ENCODE measurements at places on chromosomes 5 and 9.

DNA sequence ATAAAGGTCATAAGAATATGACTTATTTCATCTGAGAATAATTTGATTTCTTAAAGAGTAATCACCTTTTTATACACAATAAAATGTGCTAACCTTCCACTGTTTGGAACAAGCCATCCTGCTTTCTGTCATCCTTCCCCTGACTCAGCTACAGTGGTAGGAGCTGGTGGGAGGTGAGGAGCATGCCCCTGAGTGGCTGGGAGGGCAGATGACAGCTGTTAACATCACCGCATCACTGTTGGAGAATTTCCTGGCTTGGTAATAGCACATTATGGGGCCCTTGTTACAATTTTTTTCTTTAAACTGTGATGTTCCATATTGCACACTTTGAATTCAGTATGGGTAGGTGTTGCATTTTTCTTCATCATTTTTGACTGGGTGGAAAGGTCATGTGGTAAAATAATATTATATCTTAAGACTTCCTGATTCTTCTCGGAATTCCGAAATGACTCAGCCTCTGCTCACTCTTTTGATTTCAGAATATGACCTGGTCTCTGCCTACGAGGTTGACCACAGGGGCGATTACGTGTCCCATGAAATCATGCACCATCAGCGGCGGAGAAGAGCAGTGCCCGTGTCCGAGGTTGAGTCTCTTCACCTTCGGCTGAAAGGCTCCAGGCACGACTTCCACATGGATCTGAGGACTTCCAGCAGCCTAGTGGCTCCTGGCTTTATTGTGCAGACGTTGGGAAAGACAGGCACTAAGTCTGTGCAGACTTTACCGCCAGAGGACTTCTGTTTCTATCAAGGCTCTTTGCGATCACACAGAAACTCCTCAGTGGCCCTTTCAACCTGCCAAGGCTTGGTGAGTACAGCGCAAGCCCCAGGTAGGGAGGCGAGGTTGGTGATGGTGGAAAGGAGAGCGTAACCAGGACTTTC is 5.8 kb downstream of the ADAMTS16 start:
- no peak for DNase-seq

- DNase-seq: no peak
Measured at GRCh38 chr5:149759563-149759962, 29.5 kb downstream of the PPARGC1B start.

DNA sequence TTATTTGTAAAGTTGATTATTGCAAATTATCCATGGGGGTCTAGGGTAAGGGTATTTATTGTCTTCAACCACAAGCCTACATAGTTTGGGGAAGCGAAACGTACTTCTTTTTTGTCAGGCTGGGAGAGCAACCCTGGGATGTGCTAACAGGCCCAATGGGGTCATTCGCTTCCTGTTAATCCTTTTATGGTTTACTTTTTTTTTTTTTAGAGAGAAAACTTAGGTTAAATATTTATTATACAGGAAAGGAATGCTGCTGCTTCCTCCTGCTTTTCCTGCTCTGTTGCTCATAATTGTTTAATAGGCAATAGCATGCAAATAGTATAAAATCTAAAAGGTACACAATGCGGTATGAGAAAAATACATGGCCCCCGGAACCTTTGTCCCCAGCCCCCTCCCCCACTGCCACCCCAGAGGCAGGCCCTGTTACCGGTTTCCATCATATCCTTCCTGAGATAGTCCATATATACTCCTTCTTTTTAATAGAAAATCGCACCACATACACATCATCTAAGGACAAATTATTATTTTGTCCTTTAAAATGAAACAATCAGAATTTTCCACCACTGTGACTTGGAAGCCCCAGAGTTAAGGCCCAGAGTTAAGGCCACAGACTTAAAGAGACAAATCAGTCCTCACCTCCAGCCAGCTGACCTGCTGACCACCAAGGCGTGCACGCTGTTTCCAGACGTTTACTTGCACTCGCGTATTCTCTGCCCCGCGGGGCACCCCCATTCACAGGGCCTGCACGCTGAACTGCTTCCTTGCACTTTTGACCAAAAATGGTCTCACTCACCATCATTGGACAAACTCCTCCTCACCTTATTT is 83.9 kb downstream of the NDFIP1 start:
- no peak for DNase-seq

- no peak for DNase-seq
Measured at GRCh38 chr9:1653282-1653681, 361.9 kb upstream of the SMARCA2 start.

DNA sequence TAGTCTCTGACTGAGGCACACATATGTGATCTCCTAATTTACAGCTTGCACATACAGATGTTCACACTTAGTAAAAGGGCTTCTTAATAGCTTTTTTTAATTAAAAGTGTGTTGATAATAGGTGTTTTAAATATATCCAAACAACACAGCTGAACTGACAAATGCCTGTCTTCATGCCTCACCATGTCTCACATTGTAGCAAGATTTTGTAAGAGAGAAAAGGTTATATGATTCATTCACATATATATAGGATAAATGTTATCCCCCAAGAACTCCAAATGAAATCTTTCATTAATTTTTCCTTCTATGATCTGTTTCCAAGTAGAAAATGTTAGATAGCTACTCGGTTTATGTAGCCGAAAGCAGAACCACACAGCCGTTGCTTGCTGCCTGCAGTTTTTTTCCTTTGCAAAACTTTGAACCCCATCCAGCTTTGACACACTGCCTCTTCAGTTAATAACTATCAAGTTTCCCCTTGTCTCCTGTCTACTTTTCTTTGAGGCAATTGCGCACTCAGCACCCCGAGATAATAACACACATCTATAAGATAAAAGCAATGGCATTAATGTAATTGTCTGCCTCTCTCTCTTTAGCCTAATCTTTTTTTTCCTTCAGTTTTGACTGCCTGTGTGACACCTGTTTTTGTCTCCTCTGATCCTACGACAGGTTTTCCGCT is 299.2 kb downstream of the BNC2 start:
- no peak for DNase-seq

- no peak for DNase-seq
Measured at GRCh38 chr9:89841456-89841855, 236.6 kb downstream of the GADD45G start.

- no peak for DNase-seq
Measured at GRCh38 chr5:67156976-67157583, 39.5 kb downstream of the CD180 start.

GRCh38 chr5:56482363-56482762 is 249.2 kb upstream of the ANKRD55 start:
- DNase-seq: no peak

DNA sequence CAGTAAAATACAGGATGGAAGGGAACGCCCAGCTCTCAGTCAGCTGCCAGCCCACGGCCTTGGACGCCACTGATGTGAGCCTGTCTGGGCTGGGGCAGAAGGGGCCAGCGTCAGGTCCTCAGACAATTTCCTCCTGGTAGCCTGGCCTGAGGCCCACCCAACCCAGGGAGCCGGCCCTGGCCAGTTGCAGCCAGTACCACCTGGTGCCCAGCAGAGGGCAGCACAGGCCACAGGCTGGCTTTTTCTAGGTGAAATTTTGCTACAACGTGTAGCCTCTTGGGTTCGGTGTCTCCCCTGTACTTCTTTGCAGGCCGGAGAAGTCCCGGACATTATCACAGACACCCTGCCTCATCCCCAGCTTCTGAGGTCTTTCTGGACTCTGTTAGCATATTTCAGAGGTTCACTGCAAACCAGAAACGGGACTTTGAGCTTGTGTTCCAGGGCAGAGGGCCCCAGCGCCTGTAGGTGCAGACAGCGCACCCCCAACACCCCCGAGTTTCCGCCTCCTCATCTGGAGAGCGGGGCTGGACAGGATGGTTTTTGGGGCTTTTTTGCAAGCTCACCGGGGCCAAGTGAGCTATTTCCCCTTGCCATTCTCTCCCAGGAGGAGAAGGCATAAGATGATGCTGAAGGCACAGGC is 45.9 kb upstream of the KCNMB1 start:
- peak; percentile 47 for DNase-seq

- DNase-seq: no peak
Measured at GRCh38 chr5:111310711-111311620, 86.8 kb downstream of the CAMK4 start.

GRCh38 chr9:3436629-3437420 is 89.0 kb downstream of the RFX3 start:
- DNase-seq: no peak

DNA sequence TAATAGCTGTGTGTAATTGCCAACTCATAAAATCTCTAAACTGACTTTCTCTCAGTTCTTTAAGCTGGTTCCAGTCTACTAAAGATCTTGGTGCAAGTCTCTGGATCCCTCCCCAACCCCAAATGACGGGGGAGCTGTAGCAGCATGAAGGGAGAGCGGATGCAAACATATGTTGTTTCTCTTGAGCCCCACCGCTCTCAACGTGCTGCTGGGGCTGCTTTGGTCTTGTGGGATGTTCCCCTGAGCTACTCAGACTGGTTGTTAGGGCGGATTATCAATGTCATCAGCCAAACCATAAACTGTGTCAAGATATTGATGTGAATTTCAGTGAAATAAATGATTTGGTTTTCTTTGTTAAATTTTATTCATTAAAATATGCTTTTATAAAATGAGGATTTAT is 40.9 kb upstream of the APC start:
- DNase-seq: no peak

- DNase-seq: no peak
Measured at GRCh38 chr5:167393358-167393757, 898.1 kb upstream of the WWC1 start.

- no peak for DNase-seq
Measured at GRCh38 chr9:91177661-91178280, 183.9 kb downstream of the AUH start.

- DNase-seq: no peak
Measured at GRCh38 chr9:29800821-29801220, 2227.5 kb upstream of the C9orf72 start.

GRCh38 chr9:21608200-21608599 is 126.1 kb upstream of the IFNE start:
- DNase-seq: no peak

GRCh38 chr9:33114746-33115145 is 38.3 kb upstream of the SMU1 start:
- DNase-seq: no peak

DNA sequence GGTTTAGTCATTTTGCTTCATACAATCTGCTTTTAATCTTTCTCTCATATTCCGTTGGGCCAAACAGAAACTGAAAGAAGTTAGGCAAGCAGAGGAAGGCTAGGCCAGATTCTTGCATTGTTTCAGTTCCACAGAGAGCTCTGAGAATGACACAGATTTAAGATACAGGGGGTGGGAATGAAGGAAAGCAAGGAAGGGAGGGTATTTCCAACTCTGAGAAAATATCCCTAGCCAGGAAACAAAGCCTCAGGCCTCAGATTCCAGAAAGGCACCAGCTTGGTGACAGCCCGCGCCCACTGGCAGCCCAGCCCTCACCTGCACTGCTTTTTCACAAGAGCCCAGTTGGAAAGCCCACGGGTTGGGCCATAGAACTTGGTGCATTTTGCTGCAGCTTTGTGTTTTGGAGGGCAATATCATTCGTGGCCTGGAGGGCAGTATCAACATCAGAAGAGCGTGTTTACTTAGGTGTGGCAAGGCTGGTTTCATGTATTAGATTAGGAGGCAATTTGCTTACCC is 63.5 kb downstream of the ENC1 start:
- DNase-seq: no peak

GRCh38 chr9:106704056-106704615 is 158.8 kb upstream of the ZNF462 start:
- no peak for DNase-seq

DNA sequence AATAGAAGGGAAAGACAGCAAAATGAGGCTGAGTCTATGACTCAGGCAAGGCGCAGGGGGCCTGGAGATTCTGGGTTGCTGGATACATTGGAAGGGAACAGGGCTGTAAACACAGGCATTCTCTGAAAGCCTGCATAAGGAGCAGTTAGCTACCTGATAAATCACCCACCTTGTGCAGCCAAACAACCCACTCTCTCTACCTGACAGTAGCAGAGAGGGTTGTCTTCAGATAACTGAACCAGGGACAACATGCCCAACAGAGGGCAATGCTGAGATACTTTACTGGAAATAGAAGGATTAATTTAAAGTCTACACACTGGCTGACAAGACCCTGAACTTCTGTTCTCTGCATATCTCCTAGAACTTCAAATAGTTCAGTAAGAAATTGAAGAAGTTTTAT is 161.6 kb downstream of the KCTD16 start:
- peak; percentile 22 for DNase-seq

GRCh38 chr5:73431204-73431851 is 17.2 kb downstream of the FOXD1 start:
- DNase-seq: no peak

DNA sequence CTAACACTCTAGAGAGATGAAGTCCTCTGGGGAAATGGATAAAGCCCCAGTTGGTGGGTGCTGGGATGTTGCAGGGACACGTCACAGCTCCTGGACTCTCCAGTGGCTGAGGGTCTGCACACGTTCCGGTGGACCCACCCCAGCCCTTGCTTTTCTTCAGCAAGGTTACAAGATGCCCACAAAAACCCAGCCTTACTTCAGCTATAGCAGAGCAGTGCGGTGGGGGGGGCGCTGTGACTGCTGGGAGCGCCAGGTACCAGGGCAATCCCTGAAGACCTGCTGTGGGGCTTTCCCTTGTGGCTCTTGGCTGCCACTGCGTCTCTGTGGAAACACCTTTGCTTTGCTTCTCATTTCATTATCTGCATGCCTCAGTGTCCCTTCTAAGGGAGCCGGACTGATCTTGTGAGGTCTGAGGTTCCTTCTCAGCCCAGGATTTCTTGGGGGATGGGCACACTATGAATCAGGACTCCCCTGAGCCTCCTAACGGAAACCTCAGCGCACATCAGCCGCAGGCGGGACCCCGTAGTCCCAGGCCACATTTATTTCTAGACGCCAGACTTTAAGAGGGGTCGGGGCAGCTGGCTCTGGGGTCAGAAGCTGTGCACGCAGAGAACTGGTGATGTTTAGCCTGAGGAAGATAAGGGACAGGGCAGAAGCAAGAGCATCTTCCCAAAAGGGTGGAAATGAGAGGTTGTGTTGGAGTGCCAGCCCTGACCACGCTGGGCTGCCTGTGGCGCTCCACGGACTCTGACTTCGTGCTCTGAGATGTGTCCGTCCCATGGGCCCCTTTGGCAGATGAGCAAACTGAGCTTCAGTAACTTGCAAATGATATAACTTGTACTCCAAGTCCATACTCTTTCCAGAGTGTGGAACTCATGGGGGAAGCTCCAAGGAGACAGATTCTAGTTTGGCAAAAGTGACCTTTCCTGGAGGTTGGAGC is 106.8 kb downstream of the WNK2 start:
- no peak for DNase-seq

DNA sequence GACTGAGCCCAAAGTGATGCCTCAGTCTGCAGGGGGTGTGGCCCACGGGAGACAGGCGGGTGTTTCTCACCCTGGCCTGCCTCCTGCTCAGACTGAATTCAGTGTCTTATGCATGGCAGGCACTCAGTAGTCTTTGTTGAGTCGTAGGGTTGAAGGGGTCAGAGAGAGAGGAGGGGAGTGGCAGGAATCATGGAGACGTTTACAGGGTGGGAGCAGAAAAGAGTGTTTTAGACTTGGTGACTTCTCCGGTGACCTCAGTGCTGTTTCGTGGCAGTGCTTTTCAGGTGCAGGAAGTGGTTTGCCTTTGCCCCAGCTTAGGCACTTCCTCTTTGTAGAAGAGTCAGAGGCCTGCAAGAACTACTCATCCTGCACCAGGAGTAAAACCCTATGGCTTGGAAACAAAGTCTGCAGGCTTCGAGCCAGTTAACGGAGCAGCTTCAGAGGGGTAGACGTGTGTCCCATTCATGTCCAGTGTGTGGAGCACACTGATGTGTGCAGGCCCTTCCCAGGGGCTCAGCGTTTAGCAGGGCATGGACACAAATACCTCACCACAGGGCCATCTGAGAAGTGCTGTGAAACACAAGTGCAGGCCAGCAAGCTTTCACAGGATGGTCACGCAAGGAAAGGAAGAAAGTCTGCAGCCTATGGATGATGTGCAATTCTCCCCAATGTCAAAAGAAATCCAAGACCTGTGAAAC is 24.5 kb upstream of the SEMA4D start:
- DNase-seq: no peak

- no peak for DNase-seq
Measured at GRCh38 chr9:124267271-124267807, 9.6 kb downstream of the NEK6 start.

All from iPS DF 6.9 (cell line).